Substantia nigra (tissue), 51 donors: ENCODE measurements at places on chromosomes 16 and 17.

DNA sequence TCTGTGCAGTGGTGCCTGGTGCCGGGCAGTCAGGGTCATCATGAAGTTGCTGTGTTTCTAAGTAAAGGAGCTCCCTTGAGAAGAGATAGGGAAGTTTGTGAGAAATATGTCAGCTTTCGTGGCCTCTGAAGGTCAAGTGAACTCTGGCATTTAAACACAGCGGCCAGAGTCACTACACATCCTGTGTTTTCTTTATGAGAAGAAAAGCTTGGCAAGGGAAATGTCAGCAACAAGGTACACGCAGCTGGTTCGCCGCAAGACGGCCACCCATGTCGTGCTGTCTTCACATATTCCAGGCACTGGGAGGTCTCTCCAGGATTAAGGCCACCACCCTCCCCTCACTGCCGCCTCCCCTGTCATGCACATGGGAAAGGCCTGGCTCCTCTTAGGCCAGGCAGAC lies 33.2 kb upstream of the PEMT start:
- DNase-seq = no peak

DNA sequence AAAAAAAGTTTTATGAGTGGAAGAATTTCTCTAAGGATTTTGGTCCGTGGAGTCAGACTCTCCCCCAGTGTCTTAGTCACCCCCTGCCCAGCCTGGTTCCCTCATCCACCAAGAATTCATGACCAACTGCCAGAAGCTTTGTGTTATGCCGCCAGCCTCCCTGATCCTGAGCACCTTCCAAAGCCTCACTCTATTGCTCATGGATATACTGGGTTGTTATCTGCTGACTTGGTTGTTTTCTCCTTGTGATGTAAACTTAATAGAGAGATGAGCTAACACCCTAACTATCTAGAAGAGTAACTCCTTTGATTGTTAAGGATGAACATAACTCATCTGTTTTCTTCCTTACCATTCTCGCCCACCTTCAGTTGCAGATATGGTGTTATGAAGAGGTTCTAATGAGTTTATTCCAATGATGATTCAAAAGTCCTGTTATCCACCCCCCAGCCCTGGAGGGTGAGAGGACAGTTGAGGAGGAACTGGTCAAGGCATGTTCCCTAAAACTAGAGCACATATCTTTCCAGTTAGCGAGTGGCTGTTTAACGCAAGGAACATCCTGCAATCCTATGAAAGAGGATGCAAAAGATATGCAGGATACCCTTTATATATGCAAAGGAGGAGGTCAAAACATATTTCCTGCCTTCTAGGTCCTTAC lies 1.5 kb upstream of the PSMD3 start:
- DNase-seq = no peak

- DNase-seq = no peak
Observed at GRCh38 chr17:36975922-36976515, 27.3 kb downstream of the AATF start.

- no peak for DNase-seq
Observed at GRCh38 chr17:50132104-50132794, 2.3 kb upstream of the SAMD14 start.

DNA sequence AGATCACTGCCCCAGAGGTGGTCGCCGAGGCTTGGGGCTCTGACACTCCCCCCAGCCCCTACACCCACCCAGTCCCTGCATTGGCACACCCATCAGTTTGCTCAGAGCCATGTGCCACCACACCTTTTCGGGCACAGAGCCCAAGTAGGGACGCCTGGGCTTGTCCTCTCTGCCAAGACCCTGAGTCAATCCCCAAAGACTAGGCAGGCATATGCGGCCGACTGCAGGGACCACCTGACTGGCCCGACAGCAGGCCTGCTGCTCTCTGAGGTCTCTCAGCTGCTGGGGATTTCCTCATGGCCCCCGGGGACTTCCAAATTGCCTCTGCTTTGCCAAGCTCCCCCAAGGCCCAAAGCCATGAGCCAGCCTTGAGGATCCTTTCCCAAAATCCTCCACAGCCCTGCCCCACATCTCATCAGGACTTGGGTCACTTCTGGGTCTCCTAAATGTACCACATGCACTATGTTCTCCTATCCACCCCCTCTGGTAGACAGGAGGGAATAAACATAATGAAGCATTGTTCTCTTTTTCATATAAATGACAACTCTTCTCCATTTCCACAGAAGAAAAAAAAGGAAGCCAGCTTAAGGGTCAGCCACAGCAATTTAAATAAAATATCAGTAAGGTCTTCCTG lies 30.6 kb downstream of the MYO18A start:
- no peak for DNase-seq
